ENCODE measurements at places on chromosomes 1 and 21.
A peak's percentile ranks its signal among the peaks of the same experiment; 100 is the strongest.

- no peak for DNase-seq
These were observed 5.1 kb downstream of the LRRC3 start for GRCh38 chr21:44460441-44460755.

GRCh38 chr1:57887964-57888491 is 464.2 kb upstream of the DAB1 start:
- no peak for DNase-seq

GRCh38 chr21:16075649-16076282 is 346.0 kb downstream of the USP25 start:
- no peak for DNase-seq

GRCh38 chr1:225923381-225923691 is 714 bp downstream of the PYCR2 start:
- no peak for DNase-seq

GRCh38 chr1:57162607-57163261 is 196.9 kb upstream of the C8B start:
- no peak for DNase-seq

DNA sequence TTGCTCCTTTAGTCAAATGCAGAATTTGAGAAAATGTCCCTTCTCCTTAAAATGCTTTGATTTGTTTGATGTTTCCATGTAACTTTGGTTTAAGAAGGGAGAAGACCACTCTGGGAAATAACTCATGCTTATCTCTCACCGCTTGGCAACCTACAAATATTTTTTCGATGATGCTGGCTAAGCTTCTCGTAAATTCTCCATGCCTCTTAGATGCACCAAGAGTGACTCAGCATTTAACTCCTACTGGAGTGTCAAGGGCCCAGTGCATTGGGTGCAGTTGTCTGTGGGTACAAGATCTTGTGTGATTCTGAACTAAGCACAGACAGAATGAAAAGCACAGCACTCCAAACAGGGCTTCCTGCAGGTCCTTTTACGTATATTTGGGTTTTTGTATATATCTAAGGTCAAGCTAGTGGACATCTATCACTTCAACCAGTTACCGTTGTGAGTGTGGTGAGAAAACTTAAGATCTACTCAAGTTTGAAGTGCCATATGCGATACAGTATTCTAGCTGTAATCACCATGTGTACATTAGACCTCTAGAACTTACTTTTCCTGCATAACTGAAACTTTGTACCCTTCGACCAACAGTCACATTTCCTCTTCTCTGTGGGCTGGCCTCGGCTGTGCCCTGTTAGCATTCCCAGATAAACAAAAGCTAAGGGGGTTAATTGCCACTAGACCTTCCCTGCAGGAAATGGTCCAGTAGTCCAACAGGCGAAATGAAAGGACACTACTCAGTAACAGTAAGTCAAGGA is 55.8 kb downstream of the COL18A1 start:
- DNase-seq, result no peak

DNA sequence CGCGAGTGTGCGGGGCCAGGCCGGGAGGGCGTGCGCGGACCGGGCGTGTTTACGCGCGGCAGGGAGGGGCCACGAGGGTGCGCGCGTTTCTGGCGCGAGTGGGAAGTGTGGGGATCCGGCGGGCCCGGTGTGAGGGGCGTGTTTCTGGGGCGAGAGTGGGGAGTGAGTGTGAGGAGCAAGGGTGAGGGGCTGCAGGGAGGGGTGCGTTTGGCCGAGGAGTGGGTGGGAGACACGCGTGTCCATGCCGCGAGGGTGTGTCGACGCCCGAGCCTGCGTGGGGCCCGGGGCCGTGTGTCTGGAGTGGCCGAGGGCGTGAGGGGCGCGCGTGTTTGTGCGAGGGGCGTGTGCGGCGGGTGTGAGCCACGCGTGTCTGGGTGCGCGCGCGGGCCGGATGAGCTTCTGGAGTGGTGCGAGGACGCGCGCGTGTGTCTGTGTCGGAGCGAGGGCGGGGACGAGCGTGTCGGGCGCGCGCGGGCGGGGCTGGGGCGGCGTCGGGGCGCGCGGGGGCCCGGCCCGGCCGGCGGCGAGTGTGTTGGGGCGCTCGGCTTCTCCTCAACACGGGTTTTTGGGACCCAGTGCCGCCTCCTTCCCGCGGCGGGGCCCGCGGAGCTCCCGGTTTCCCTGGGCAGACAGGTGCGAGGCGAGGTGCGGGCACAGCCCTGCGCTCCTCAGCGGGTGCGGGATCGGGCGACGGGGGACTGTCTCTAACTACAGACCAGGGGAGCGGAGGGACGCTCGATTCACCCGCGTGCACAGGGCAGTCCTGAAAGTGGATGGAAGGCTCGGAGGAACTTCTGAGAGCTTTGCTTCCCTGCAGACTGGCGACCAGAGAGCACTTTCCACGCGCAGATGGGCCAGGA is 65.8 kb upstream of the VAMP3 start:
- DNase-seq, result no peak

DNA sequence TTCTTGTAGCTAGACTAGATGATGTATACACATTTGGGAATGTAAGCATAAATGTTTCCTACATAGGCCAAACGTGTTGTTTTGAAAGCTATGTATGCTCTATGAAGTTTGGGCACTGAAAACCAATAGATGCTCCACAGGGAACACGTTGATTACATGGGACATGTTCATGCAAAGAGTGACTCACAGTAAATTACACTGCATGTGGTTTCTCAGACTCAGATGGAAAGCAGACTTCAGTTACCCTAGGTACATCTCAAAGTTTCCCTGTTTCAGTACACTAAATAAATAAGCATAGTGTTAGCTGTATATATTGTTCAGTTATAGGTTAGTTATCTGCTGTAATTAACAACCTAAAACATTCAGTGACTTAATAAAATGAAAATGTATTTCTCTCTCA is 301.9 kb upstream of the RUNX1 start:
- DNase-seq, result no peak

DNA sequence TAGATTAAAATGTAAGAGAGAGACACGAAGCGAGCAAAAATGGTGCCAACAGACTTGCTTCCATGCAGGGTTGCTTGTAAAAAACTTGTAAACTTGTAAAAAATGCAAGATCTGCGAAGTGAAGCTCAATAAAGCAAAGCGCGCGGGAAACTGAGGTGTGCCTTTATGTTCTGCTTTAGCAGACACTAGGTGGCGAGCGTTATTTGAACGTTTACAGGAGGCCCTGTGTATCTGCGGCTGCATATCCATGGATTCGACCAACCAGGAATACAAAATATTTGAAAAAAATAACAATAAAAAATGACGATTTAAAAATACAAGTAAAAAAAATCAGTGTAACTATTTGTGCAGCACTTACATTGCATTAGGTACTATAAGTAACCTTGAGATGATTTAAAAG is 1.5 kb downstream of the UBE2G2 start:
- no peak for DNase-seq

- no peak for DNase-seq
These were observed 35.7 kb downstream of the PTP4A2 start for GRCh38 chr1:31902510-31902860.

GRCh38 chr1:228333739-228334115 is 72.9 kb downstream of the TRIM11 start:
- DNase-seq, result no peak

GRCh38 chr21:39655589-39655988 is 42.8 kb downstream of the B3GALT5 start:
- DNase-seq, result no peak

DNA sequence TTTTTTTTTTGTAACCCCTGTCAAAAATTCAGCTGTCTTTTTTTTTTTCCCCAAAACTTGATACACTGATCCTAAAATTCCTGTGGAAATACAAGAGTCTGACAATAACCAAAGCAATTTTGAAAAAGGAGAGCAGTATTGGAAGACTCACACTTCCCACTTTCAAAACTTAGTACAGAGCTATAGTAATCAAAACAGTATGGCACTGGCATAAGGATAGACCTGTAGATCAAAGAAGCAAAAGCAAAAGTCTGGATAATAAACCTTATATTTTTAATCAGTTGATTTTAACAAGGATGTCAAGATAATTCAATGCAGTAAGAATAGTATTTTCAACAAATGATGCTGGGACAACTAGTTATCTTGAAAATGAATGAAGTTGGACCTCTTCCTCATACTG is 17.3 kb downstream of the FBXO28 start:
- DNase-seq, result no peak

GRCh38 chr1:84365225-84366221 is 32.8 kb upstream of the DNASE2B start:
- DNase-seq, result peak; percentile 94

- DNase-seq, result no peak
These were observed 127.9 kb downstream of the PIK3R3 start for GRCh38 chr1:46004492-46004891.

DNA sequence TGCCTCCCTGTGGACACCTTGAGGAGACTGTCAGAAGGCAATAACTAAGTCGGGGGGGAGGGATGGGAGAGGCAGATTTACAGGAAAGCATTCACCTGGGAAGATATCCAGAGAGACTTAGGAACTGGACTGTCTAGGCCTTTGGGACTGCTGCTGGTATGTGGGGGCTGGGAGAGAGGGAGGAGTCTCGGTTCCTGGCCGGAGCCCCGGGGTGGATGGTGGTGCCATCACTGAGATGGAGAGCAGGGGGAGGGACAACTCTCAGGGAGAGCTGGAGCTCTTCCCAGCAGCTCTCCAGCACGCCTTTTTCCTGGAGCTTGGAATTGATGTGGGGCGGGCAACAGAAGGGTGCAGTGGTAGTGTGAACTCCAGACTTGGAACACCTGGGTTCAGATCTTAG is 22.1 kb downstream of the PTPRF start:
- no peak for DNase-seq

DNA sequence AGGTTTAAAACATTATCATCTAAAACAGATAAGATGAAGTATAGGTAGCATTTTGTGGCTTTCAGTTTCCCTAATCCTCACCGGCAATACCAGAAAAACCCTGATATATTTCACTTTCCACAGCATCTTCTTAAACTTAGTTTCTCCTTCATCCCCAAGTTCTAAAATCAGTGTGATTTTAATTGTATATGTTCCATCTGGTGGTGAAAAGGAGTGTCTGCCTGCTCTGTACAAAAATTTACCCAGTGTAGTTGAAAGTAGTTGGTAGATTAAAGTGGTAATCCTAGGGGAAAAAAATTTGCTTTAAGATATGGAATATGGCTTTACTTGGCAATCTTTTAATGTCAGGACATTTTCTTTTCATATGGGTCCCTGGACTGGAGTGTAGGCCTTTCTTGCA is 74.3 kb downstream of the CEP350 start:
- DNase-seq, result no peak

GRCh38 chr1:153001382-153001781 is at the start of gene SPRR3:
Gene SPRR3, plus strand, starts transcription at chr1:153001749. Its CDS starts 1,272 bp downstream, at chr1:153003021.
- DNase-seq, result no peak

GRCh38 chr1:70552662-70553566 is 141.8 kb downstream of the CTH start:
- DNase-seq, result no peak

GRCh38 chr1:235938709-235939479 is 72.2 kb upstream of the LYST start:
- no peak for DNase-seq

DNA sequence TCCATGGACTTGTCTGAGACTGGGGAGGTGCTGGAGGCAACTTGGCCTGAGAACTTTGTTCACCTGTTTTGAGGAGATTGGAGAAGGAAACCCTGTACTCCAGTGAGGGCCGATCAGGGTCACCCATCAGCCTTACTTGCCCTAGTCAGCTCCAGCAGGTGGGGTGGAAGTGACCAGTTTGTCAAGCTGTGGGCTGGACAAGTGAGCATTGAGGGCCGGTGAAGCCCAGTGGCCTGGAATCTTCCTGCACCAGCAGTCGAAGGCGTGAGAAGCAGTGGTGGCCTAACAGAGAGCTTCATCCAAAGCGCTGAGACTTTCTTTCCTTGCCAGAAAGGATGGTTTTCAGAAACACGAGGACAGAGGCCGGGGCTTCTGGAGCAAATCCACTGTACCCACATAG is 9.6 kb downstream of the SLC37A1 start:
- no peak for DNase-seq

DNA sequence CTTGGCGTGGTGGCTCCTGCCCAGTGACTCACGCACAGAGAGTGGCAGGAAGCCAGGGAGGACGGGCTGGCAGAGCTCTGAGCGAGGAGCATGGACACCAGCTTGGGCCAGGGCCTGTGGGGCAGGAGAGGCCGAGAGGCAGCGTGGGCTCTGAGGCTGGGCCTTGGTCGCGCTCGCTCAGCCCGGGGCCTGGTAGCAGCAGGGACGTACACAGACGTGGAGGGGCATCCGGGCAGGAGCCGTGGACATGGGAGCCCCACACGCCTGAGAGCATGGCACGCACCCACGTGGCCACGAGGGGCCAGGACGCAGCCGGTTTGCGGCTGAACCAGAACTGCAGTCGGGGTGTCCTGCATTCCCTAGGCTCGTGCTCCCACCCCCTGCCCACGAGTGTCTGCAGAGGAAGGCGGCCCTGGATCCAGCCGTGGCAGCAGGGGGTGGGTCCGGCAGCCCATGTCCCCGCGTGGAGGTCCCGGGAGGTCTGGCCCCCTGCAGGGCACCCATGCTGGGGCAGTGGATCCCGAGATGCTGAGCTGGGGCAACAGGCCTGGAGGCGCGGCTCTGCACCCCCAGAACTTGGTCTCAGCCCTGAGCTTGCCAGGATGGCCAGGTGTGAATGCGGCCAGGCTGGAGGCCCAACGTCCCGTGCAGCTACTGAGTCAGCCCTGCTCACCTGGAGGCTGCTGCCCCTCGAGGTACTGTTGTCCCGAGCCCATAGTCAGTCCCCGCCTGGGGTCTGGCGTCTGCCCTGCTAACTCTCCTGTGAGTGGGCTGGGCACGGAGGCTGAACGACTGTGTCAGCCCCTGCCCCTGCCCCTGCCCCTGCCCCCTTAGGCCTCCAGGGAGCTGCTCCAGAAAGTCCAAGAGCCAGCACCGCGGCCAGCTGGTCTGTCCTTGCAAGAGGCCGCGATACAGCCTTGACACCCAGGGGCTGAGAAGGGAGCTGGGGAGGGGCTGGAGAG is 61.6 kb downstream of the SLX9 start:
- no peak for DNase-seq

- DNase-seq, result no peak
These were observed 2.2 kb upstream of the ARHGEF16 start for GRCh38 chr1:3451994-3452865.

GRCh38 chr1:27778056-27778455 is 5.0 kb downstream of the STX12 start:
- DNase-seq, result no peak
